NCI-H1092 (cell line): ENCODE measurements at places on chromosomes 2 and 18.

DNA sequence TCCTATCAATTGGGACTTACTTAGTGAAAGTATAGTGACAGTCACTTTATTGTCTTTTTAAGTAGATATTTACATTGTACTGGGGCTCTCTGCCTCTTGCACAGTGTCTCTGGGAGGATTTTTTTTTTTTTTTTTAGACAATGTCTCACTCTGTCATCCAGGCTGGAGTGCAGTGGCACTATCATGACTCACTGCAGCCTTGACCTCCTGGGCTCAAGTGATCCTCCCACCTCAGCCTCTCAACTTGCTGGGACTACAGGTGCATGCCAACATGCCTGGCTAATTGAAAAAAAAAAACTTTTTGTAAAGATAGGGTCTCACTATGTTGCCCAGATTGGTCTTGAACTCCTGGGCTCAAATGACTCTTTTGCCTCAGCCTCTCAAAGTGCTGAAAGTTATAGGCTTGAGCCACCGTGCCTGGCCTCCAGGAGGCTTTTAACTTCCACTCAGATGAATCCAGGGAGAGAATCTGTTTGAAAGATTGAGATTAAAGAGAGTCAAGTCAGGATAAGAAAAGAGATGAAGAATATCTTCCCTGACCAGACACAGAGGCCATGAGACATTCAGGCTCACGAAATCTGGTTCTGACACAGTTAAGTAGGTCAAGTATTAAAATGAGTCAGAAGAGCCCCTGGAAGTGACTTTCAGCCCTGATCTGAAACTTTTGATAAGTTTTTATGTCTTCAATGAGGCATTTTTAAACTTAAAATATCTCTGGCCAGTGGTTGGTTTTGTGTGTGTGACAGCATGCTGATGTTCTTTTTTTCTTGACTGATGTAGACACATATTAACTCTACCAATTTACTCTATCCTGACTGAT is 18.3 kb downstream of the ARHGEF33 start:
- DNase-seq: no peak

GRCh38 chr18:23664674-23665073 is 2.0 kb upstream of the ANKRD29 start:
- no peak for DNase-seq

GRCh38 chr2:42102024-42102590 is 54.3 kb downstream of the PKDCC start:
- DNase-seq: no peak

DNA sequence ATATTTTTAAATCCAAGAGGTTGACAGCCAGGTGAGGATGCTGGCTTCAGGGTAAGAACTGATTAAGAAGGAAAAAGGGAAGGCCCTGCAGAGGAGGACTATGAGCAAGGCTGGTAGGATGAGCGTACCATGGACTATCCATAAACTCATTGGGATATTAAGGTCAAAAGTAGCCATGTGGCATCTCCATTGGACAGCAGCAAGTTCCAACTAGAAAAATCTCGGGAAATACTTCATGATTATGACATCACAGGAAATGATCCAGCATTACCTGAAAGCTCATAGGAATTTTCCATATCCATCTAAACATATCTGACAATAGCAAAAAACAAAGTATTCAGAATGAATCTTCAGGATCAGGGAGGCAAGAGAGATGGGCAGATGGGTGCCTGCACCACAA is 34.2 kb downstream of the TGFA start:
- DNase-seq: no peak

- no peak for DNase-seq
These were observed 14.4 kb upstream of the STON1 start for GRCh38 chr2:48515513-48515985.

DNA sequence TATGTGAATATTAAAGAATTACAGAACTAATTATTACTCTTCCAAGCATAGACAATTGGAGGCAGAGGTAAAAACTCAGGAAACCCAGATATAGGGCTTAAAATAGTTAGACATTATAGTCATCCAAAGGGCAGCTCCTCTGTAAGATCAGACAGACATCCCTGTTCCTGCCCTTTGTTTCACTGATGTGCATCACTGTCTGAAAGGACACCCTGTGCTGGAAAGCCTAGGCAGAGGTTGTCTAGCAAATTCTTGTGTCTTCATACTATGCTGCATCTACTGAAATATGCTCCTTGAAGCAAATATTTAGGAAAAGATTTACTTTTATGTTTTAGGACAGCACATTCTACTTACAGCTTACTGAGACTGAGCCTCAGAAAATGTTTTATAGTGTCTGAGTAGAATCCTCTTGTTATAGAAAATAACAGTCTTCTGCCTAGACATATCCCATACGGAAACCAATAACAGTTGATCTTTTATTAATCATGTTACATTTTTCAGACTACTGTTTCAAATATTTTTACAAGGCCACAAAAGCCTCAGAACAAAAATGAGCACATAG is 977.3 kb upstream of the CDH2 start:
- DNase-seq: no peak

- no peak for DNase-seq
These were observed 389.6 kb downstream of the TRIB2 start for GRCh38 chr2:13106302-13106701.

- DNase-seq: no peak
These were observed 153.3 kb upstream of the NOSTRIN start for GRCh38 chr2:168649105-168649504.

GRCh38 chr2:99812426-99812825 is 322.6 kb upstream of the REV1 start:
- no peak for DNase-seq

DNA sequence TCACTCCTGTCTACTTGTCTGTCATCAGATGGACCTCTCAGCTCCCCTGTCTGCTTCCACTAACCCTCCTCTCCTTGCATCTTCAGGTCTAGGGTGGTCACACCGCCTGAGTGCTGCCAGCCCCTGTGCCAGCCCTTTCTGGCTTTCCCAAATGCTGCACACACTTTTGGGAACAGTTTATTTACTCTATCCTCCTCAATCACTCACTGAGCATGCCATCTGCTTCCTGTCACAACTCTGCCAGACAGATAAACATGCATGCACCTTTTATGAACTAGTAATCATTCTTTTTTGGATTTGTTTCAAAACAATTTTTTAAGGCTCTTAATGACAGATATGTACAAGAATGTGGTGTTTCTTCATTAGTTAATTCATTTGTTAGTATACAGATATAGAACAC is 56.3 kb upstream of the CCDC195 start:
- no peak for DNase-seq

DNA sequence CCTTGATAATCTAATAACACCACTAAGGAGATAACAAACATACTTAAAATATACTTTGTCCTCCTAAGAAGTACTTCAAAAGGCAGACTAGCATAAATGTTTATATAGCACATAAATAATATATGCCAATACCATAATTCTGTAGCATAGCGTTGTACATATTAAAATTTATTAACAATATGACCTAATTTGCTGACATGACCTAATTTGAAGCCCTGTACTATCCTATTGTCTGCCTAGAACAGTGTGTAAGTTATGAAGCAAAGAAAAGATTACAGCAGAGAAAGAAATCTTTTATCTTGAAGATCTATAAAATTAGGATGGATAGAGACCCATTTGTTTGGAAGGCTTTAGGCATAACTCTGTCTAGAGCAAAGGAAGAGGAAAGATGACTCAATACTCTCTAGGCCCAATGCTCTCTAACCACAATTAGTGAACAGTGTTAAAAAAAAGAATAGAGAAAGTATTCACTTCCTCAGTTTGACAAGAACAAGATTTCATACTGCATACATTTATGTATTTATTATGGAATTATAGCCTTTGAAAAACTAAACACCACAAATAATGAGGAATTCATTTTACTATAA is 231.3 kb downstream of the ZRANB3 start:
- no peak for DNase-seq

DNA sequence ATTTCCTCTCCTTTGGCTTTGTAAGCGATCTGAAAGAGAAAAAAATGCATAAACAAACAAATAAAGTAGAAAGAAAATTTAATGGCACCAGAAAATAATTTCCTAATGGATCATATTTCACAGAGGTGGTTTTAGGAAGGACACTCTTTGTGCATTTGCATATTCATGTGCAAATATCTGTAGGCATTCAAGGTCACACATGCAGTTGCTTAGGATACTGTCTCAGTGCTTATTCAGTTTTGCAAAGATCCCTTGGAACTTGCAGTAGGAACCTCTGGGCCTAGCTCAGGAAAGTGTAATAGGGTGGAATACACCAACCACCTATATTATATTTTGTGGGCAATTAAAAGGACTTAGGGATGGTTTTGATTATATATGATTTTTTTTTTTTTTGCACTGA is 54.3 kb downstream of the NEB start:
- no peak for DNase-seq

GRCh38 chr2:208375491-208376068 is 31.0 kb upstream of the PTH2R start:
- no peak for DNase-seq

- no peak for DNase-seq
These were observed 688.9 kb upstream of the NRXN1 start for GRCh38 chr2:51720826-51721225.

- DNase-seq: no peak
These were observed 55.3 kb upstream of the NABP1 start for GRCh38 chr2:191622374-191623320.

- DNase-seq: no peak
These were observed 169.2 kb downstream of the KLHL29 start for GRCh38 chr2:23554054-23554697.

DNA sequence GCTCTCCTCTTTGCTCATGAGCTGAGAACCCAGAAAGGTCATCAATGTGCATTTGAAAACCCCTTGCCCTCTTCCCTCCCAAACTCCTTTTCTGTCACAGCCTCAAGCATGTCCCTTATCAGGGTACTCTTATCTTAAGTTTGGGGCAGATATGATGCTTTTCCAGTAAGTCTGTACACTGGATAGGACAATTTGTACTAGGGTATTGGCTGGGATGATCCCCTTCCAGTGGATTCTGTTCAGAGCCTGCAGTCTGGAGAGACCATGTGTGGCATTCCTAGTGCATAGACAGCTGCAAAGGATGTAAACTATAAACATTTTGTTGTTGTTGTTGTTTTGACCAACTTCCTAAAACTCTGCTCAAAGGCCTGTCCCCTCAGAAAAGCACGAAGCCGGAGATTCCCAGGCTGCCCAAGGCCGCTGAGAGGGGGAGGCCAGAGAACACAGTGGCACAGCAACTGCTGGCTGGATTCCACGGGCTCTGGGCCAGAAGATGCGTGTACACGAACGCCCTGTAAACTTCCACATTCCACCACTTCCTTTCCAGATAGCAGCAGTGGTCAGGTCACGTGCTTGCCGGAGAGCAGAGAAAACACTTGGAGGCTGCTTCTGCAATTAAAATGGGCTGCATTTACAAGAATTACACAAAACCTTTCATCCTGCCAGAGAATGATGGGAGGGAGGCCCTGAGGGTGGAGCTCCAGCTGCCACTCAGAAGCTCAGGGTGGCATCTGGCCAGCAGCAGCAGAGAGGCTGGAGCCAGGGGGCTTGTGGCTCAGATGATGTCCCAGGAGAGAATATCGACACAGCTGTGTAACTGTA is 42.1 kb downstream of the BMP10 start:
- no peak for DNase-seq

DNA sequence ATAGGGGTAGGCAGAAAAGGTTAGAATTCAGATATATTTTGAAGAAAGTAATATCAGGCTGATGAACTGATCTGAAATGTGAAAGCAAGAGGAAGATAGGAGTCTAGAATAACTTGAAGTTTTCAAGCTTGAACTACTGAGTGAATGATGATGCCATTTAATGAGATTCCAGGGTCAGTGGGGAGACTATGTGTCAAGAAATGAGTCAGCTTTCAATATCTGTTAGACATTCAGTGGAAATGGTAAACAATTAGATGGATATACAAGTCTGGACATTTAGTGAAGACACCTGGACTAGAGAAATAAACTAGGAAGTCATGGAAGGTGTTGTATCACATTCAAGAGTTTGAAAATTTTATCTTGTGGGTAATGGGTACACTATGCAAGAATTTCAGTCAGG is 326.9 kb downstream of the FSIP2 start:
- DNase-seq: no peak

DNA sequence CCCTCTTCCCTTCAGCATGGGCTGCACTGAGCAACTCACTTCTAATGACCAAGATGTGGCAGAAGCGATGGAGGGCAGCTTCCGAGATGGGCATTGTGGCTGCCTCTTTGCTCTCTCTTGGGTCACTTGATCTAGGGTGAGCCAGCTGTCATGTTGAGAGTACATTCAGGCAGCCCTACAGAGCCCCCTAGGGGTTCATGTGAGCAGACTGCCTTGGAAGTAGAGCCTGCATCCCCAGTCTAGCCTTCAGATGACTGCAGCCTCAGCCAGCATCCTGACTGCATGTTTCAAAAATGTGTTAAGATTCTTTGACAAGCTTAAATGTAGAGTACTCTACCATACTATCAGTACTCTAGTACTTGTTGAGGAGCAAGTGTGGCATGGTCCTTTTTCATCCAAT is 143.9 kb downstream of the NCK2 start:
- DNase-seq: no peak

DNA sequence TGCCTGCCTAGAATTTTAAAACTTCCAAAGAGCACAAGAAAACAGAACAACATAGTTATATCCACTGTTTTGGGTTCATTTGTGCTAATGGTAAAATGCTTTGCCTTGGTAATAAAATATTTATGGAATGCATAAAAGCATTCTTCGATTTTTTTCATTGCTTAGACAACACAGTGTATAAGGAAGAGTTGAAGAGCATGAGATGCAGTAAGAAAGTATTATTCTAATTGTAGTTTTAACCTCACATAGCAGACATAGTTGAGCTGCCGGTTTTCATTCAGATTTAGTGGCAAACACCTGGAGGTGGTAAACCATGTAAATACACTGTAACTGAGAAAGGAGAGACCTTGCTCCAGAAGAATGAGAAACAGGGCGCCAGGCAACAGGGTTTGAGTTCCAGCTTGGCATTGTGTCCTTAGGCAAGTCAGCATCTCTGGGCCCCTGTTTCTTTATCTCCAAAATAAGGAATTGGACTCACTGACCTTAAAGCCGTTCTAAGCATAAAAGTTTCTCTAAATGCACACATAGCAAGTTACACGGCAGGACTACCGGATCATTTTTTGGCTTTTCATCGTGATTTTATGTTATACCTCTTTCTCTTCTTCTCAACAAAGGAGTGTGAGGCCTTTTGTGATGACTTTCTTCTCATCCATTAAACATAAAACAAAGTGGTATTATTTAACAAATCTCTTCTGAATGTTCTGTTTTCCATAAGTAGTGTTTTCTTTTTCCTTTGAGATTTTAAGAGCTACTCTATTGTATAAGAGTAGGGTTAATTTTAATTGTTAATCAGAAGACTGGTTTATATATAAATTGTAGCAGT is 7.9 kb downstream of the UGP2 start:
- DNase-seq: no peak

DNA sequence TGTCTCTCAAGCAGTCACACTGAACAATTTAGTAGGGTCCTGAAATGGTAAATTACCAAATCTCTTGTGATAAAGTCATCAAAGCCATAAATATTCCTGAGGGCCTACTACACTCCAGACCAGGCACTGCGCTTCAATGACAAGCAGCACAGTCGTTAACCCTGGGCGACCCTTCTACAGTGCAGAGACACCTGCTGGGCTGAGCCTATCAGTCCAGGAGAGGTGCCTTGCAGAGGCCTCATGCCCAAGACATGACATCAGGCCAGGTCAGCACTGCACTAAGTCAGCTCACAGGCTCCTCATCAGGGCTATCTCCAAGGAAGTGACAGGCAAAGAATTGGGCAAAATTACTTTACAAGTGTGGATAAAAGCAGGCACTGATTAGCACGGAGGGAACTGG is 166.4 kb upstream of the EPB41L3 start:
- no peak for DNase-seq

- DNase-seq: no peak
These were observed 98.0 kb downstream of the DYM start for GRCh38 chr18:49362431-49362830.

- DNase-seq: no peak
These were observed 73.5 kb upstream of the ASB18 start for GRCh38 chr2:236337465-236338325.

GRCh38 chr2:113692698-113693428 is 63.6 kb downstream of the SLC35F5 start:
- no peak for DNase-seq
